ENCODE measurements at places on chromosomes 2 and 18.

DNA sequence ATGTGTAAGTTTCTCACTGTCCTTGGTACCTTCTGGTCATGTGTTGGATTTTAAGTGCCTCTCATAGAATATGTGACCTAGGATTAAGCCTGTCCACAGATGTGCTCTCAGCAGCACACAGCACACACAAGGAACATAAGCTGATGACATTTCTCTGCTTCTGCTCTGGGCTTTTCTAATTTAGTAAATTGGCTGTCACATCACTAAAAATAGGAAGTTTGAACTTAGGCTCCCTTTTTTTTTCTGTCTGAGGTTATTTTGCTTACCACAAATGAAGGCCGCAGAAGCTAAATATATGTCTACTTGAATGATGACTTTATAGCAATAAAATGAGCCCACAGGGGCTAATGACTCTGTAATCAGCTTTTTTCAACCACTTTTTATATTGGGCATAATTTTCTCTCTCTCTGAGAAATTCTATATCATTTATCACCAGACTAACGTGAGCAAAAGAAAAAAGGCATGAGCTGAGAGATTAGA, 150.2 kb upstream of the KLHL14 start:
- no peaks in the 10 kb centered on the region for H3K4me1 ChIP-seq
- H3K36me3 ChIP-seq: no peaks in the 10 kb centered on the region
- no peaks in the 10 kb centered on the region for H3K27me3 ChIP-seq
- no peak overlapping the region for H3K4me3 ChIP-seq
- H3K27ac ChIP-seq: no peak overlapping the region
- DNase-seq: no peak

DNA sequence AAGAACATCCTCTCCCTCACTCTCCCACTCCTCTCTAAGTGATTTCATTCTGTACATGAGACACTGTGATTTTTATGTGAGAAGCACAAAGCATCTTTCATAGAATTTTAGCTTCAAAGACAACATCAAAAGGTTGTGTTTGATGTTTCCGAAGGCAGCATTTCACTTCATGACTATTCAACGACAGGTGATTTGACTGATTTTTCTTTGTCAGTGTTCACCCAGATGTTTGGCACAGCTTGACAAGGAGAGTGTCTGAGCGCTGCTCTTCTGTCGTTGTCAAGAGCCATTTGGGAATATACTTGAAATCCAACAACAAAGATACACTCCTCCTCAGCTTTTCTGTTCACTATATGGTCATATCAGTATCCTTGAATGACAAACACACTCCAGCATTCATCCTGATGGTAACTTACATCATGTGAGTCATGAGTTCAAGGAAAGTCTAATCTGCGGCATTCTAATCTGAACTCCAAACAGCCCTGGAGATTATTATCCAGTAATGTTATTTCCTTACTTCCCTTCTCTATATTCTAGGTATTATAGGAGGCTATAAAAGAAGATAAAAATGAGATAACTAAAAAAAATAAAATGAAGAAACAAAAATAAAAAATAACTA, 45.9 kb upstream of the ST6GAL2 start:
- H3K27ac ChIP-seq: no peak overlapping the region
- H3K4me3 ChIP-seq: no peak overlapping the region
- DNase-seq: no peak
- no peaks in the 10 kb centered on the region for H3K27me3 ChIP-seq

DNA sequence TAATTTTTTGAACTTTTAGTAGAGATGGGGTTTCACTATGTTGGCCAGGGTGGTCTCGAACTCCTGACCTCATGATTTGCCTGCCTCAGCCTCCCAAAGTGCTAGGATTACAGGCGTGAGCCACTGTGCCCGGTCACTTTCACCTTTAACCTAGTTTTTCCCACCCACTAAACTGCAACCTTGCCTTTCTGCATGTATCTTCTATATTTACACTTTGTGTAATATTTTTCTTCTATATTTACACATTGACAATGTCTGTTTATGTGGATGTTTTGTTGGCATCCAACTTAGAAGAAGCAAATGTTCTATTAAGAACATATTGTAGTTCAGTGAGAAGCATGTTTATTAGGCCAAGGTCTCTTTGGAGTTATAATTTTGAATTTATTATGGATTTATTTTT, 26.7 kb downstream of the SNRPD1 start:
- H3K4me1 ChIP-seq: no peaks in the 10 kb centered on the region
- H3K4me3 ChIP-seq: no peak overlapping the region
- peaks cover 14% of the 10 kb centered on the region for H3K36me3 ChIP-seq
- no peak overlapping the region for H3K27ac ChIP-seq

GRCh38 chr18:10419420-10420103, 34.9 kb upstream of the APCDD1 start:
- no peak for DNase-seq
- H3K4me3 ChIP-seq: no peak overlapping the region
- H3K36me3 ChIP-seq: no peaks in the 10 kb centered on the region
- no peaks in the 10 kb centered on the region for H3K4me1 ChIP-seq
- H3K27me3 ChIP-seq: peaks cover 3% of the 10 kb centered on the region
- no peak overlapping the region for H3K27ac ChIP-seq

DNA sequence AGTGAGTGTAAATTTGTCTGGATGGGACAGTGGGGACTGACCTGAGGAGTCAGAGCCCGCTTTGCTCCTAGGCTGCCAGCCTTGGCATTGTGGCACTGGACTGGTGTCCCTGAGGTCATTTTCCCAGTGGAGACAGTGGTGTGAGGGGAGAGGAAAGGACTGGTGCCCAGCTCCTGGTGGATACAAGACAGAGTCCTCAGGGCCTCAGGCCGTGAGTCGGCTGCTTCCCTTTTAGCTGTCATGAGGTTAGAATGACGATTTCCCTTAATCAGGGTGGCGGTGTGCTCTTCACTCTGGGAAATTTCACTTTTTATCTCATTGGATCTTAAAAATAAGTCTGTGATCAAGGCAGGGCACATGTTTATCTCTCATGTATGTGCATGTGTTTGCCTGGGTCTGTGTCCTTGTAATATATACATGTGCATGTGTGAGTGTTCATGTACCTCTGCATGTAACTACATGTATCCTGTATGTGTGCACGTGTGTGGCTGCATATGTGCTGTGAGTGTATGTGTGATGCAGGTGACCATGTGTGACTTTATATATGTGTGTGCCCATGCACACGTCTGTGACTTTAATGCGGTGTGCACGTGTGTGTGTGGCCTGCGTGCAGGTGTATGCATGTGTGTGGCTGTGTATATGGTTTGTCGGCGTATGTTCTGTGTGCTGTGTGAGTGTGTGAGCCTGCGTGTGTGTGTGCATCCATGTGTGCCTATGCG, 55.7 kb downstream of the GLI2 start:
- no peaks in the 10 kb centered on the region for H3K36me3 ChIP-seq
- DNase-seq: no peak
- H3K27me3 ChIP-seq: no peaks in the 10 kb centered on the region

DNA sequence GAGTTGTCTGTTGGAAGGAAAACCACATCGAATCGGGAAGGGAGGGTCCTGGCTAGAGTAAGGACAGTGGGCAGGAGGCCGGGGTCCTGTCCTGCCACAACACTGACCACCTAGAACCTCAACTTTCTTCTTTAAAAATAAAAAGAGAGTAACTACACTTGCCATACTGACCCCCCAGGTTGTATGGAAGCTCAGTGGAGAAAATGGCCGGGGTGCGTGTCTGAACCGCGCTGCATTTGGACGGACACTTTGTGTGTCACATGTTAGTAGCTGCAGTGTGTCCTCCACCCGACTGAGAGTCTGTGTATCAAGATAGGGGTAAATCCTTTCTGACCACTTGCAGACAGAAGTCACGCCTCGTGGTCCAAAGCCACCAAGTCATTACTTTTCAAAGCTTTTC, 87.0 kb downstream of the GBX2 start:
- no peaks in the 10 kb centered on the region for H3K27me3 ChIP-seq
- H3K27ac ChIP-seq: no peak overlapping the region
- H3K4me1 ChIP-seq: no peaks in the 10 kb centered on the region
- H3K36me3 ChIP-seq: no peaks in the 10 kb centered on the region
- no peak for DNase-seq
- H3K4me3 ChIP-seq: no peak overlapping the region

DNA sequence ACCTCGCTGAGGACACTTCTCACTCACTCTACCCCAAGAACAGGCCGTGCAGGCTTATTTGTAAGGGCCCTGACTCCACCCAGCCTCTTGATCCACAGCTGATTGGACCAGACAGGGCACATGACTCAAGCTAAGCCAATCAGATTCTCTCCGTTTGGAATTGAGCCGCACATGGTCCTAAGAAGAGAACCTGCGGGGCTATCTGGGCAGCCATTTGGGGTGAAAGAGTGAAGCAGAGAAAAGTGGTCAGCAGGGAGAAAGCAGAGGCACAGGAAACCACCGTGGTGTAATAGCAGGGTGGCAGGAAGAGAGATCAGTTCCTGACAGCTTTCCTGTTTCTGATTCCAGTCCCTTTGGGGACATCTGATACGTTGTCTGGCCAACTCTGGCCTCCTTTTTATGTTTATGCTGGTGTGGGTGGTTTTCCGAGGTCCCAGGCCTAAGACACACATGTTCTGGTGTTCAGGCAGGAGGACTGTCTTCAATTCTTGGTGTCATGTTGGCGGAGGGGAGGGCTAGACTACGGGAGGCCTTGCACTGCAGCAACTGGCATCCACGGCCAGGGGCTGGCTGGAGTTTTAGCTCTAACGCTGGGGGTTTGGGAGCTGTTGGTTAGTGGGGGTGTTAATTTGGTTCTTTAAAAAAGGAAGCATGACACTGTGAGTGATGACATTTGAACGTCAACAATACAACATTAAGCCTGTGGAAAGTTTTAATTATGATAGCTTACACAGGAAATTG, 26.1 kb upstream of the SPTBN1 start:
- no peak overlapping the region for H3K4me3 ChIP-seq
- H3K27me3 ChIP-seq: no peaks in the 10 kb centered on the region
- H3K36me3 ChIP-seq: no peaks in the 10 kb centered on the region

- DNase-seq: no peak
- H3K4me1 ChIP-seq: no peaks in the 10 kb centered on the region
- no peaks in the 10 kb centered on the region for H3K27me3 ChIP-seq
- no peak overlapping the region for H3K27ac ChIP-seq
- H3K4me3 ChIP-seq: peak overlapping the region; percentile 16
- no peaks in the 10 kb centered on the region for H3K36me3 ChIP-seq
Measured at GRCh38 chr2:1032030-1032429, 81.4 kb downstream of the SNTG2 start.

- H3K27me3 ChIP-seq: peaks cover 12% of the 10 kb centered on the region
- H3K36me3 ChIP-seq: no peaks in the 10 kb centered on the region
- H3K4me3 ChIP-seq: no peak overlapping the region
- no peak for DNase-seq
- H3K27ac ChIP-seq: no peak overlapping the region
- H3K4me1 ChIP-seq: peaks cover 19% of the 10 kb centered on the region
Measured at GRCh38 chr2:191319186-191319585, 74.0 kb downstream of the MYO1B start.

DNA sequence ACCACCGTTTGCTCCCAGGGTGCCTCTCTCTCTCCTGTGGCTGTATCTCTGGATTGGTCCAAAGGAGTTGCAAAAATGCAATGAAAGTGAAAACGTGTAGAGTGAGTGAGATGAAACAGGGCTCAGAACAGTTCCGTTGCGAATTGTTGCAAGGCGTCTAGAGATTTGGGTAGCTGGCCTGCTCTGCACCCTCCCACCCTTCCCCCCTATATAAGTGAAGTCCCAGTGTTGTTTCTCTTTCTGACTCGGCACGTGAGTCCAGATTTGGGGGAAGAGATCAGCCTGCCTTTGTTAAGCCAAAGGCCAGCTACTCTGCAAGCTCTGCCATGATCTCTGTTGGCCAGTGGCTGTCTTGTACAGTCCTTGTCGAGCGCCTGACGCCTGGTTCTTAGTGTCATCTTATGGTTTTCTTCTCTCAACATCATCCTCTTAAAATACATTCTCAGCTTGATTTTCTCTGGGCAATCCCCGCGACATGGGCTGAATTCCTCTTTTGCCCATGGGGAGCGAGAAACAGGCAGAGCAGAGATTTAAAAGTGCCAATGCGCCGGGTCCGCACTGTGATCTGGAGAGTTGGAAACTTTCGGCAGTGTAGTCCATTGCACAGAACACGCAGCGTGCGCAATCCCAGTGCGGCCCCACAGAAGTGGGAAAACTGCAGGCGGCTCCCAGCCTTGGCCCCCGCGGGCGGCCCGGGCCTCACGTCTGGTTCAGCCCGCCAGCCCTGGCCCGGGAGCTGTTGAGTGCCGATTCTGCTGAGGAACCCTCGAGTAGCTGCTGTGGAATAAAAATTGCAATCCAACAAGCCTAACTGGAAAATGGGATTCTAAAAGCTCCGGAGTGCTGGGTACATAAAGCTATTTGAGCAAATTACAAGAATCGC, 9.3 kb downstream of the MEIS1 start:
- no peak overlapping the region for H3K4me3 ChIP-seq
- no peaks in the 10 kb centered on the region for H3K36me3 ChIP-seq
- peaks cover 3% of the 10 kb centered on the region for H3K4me1 ChIP-seq
- DNase-seq: no peak

- no peak overlapping the region for H3K27ac ChIP-seq
- peaks cover 5% of the 10 kb centered on the region for H3K36me3 ChIP-seq
- DNase-seq: no peak
- H3K4me3 ChIP-seq: no peak overlapping the region
- H3K27me3 ChIP-seq: no peaks in the 10 kb centered on the region
- peaks cover 35% of the 10 kb centered on the region for H3K4me1 ChIP-seq
Measured at GRCh38 chr2:203987959-203988358, 51.4 kb downstream of the ICOS start.
